Stimulated activated CD8-positive, alpha-beta memory T cell treated with anti-CD3 and anti-CD28 coated beads, Interleukin-4, amount 100 ng/mL, for 1 hour (primary cell): ENCODE measurements at places on chromosomes 3 and 15.

- no peak for DNase-seq
These were observed 236.6 kb upstream of the CTDSPL start for GRCh38 chr3:37625051-37625450.

DNA sequence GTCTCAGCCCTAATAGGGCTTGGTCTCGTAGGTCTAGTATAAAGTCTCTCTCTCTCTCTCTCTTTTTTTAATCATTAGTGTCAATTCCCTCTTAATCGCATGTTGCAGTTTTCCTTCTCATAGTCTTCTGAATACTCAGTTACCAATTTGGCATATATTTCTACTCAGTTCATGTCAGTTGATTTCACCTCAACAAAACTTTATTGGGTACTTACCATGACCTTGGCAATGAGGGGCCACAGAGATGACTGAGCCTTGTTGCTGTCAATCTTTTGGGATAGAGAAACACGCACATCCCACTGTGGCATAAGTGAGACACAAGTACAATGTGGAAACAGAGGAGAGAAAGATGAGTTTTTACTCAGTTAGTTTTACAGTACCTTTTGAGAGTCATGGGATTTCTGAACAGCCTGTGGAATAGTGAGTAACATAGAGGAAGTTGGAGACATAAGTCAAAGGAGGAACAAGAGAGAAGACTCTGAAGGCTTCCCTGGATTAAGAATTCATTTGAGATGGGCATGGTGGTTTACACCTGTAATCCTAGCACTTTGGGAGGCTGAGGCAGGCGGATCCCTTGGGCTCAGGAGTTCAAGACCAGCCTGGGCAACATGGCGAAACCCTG, 150.2 kb upstream of the CBLB start:
- no peak for DNase-seq

GRCh38 chr15:85494048-85494777, 113.8 kb downstream of the AKAP13 start:
- DNase-seq = no peak

DNA sequence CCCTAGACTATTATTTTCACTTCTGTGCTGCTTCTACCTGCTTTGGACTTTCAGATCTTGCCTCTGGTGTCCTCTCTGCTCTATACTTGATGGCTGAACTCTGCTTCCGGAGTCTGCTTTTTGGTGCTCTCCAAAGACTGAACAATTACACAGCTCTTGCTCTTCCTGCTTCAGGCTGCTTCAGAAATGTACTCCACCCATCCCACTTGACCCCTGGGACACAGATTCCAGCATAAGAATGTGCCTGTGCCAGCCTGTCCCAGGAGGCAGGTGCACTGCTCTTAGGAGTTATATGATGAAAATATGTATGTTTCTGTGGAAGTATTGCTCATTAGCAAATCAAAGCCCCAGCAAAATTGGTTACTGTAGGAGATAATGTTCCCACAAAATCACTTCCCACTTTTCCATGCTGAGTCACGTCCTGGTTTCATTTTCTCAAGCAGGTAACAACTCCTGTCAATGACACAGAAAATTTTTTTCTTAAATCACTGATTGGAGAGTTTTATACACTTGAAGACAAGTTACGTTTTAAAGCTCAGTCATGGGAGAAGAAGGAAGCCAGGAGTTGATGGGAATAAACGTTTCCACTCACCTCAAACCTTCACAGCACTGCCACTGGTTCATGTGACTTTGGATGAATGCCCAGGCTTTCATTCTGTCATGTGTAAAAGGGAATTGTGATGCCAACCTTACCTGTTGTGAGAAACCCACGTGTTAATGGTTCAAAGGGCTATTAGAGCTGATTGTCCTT, 239.4 kb upstream of the ZPLD1 start:
- DNase-seq = no peak

GRCh38 chr3:35733341-35733740, 94.0 kb downstream of the ARPP21 start:
- DNase-seq = no peak
